Stomach (tissue), 19 donors: ENCODE measurements at places on chromosomes 5 and 9. TPM values are rescaled to one million over a fixed set of nuclear protein-coding genes. Genes with fewer than 3 reads are reported as not detected.

Gene PCDHB12
- 4.4 TPM for total RNA-seq

Gene NRG2
- total RNA-seq: 0.37 TPM

Gene PCDHGA5
- total RNA-seq: 6.7 TPM

Gene ANXA2R
- not detected for total RNA-seq

Gene IFNB1
- total RNA-seq: not detected

Gene LCN15
- total RNA-seq: not detected

Gene NMUR2
- total RNA-seq: not detected

Gene FYB1
- total RNA-seq: 18.7 TPM

Gene LECT2
- total RNA-seq: not detected

Gene SMIM33
- total RNA-seq: not detected

Gene CCDC192
- 2.2 TPM for total RNA-seq

Gene ITGA1
- 71.4 TPM for total RNA-seq

Gene SOX30
- not detected for total RNA-seq

Gene WNT8A
- total RNA-seq: not detected

Gene QRFP
- not detected for total RNA-seq

Gene MEIKIN
- not detected for total RNA-seq

Gene SPATA31C1
- not detected for total RNA-seq
